Dermis microvascular lymphatic vessel endothelial cell (primary cell): ENCODE measurements at places on chromosomes 6 and 20.

- DNase-seq = no peak
Measured at GRCh38 chr20:54475334-54476168, at the start of gene DOK5. TSS of gene DOK5 (plus strand) at chr20:54475593. CDS start at chr20:54475947, 354 bp downstream.

DNA sequence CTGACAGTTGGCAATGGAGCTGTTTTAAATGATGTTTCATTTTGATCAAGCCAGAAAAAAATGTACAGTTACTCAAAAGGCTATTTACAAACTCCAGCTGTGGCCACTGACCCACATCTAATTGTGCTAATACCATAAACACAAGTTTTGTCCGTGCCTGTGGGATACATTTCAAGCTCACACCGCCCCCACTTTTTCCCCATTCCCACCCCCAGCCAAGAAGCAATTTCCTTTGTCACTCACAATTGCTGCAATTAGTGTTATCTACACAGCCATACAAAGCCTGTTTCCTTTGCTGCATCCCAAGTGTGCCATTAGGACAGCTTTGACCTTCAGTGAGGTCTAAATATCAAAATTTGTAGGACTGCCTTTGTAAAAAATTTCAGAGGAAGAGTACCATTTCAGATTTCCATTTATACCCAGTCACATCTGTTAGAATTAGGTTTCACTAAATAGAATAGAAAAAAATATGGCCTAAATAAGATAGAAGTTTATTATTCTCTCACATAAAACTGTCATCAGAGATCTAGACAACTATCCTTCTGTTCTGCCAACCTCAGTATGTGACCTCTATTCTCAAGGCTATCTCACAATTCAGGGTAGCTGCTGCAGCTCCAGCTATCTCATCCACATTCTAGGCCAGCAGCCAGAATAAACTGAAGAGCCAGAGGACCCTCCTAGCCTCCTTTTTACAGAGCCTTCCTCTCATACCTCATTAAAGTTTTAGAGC is 202.6 kb downstream of the NFATC2 start:
- DNase-seq = peak; percentile 26

DNA sequence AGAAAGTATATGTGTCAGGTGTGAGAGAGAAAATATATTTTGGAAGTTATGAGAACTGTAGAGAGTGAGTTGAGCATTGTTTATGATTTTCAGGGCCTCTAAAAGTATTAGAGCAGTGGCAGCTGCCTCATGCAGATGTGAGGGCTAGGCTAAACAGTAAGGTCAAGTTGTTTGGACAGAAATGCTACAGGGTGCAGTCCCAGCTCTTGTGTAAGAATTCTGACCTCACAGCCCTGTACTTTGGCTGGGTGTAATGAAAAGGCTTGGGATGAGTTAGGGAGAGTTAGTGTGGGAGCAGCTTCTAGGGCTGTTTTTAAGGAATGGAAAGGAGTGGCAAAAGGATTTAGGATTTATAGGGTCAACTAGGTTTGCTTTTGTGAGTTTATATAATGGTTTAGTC is 764.8 kb upstream of the ADGRB3 start:
- no peak for DNase-seq

GRCh38 chr6:168158213-168158979 is 79.4 kb upstream of the FRMD1 start:
- no peak for DNase-seq
